ENCODE measurements at places on chromosomes 5 and 9.

DNA sequence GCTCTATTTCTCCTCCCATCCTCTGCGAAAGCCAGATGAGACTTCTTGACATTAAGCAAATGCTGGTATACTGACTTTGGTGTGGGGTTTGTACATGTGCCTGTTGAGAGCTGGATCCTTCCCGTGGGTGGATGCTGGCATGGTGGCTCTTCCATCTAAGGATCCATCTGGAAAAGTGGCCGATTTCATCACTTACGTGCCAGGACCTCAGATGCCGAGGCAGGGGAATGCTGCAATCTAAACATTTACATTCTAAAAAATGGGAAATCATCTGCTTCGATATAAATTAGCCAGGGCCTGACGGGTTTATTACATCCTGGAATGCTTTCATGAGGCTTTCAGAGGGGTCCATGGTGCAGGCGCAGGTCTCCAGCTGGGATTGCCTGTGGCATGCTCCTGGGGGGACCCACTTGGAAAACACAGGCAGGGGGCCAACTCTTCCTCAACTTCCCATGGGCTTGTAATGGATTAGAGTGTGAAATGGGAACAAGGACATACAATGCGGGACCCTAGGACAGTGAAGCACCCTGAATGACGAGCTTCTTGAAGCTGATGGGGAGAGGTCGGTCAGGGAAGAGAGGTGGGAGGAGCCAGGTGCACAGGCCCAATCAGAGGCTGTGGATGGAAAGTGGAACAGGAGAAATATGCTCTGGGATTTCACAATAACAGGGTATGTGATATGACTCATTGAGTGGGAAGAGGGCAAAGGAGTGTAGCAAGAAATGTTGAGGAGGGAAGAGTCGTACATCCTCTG lies 105.5 kb upstream of the PITX1 start:
- DNase-seq = peak; percentile 97

- DNase-seq = peak; percentile 5
Measured at GRCh38 chr9:120571443-120572257, 8.3 kb downstream of the CDK5RAP2 start.

GRCh38 chr9:107079589-107079988 lies 203.5 kb upstream of the RAD23B start:
- DNase-seq = no peak

DNA sequence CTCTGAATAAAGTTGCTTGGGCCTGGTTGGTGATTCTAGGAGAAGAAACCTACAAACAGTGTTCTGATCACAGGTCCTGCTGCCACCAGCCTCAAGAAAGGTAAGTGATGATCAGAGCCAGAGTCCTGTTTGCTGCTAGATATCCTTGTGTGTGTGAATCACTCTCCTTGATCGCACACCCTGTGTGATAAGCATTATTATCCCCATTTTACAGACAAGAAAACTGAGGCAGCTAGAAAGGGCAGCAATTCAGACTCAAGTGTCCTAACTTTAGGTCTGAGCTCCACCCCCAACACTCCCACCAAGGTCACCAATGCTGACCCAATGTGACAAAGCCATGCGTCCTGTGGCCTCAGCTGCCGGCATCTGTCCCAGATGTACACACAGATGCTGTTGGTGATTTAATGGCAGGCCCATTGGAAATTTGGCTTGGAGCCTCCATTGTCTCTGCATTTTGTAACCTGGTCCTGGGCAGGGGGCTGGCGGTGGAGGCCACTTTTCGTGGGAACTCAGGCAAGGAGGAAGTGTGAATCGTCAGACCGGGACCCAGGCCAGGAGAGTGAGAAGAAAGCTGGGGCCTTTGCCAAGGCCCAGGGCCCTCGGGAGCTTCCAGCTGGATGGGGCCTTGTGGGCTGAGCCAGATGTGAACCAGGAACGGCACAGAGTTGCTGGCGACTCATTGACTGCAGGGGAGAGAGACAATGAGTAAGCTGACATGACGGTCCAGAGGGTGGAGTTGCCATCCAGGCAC lies 29.8 kb upstream of the GGTA1 start:
- peak; percentile 97 for DNase-seq

DNA sequence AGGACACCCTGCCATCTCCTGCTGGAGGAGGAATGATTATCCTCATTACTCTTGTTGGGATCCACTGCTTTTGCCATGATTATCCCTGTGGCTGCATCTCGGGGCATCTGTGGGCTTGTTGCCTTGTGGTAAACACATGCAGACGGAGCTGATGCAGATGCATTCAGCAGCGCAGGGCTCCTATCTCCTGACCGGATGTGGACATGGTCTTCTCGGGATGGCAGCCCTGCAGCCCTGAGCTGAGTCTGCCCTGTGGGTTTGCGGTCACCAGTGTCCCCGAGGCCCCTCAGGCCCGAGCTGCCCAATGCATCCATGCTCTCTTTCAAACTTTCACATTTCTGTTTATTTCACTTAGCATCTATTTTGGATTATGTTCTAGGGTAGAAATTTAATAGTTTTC lies 250.4 kb upstream of the IRX1 start:
- no peak for DNase-seq

- DNase-seq = no peak
Measured at GRCh38 chr9:14307989-14308852, 5.7 kb downstream of the NFIB start.

DNA sequence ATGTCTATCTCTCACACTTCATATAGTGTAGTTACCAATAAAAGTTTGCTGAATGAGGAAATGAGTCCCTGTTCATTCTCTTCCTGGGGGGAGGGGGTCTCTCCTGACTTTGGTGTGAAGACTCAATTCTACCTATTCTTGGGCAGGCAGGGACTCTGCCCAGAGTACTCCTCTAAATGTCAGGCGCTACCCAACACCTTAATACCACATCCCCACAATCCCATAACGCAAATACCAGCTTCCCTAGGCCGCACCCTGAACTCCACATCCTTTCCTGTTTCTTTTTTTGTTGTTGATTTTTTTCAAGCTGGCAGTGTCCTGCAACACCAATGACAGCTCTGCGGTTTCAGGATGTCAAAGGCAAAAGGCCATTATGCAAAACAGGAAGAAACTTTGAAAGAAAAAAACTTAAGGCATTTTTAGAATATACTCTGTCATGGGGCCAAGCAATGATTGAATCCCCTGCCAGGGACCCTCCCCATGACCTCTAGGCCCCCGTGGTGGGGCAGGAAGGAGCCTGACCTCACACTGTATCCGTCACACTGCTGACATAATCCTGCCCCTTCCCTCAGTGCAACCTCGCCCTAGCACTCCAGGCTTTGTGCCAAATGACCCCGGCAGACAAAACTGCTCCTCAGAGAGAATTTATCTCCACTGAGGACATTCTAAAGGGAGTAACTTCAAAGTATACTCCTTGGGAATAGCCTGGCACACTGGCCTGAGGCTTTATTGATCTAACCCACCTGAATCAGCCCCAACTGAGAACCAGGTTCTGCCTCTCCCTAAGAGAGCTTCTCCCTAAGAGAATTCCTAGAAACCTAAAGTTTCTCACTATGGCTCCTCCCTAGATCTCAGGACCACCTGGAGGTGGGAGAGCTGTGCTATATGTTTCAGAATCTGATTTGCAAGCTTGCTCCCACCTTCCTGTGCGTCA lies 8.0 kb downstream of the B4GALT1 start:
- DNase-seq = peak; percentile 40

DNA sequence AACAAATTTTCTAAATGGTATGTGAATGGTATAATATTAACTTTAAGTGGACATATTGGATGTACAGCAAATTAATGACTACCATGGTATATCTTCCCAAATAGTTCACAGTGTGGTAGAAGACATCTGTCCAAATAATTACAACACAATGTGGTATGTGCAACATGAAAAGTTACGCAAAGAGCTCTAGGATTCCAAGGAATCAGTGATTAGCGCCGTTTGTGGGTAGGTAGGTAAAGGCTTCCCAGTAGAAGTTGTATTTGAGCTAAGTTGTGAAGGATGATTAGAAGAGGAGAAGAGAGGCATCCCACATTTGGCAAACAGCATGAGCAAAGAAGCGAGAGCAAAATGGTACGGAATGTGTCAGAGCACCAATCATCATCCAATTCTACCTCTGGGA lies 14.3 kb upstream of the KLF9 start:
- DNase-seq = peak; percentile 42

- peak; percentile 88 for DNase-seq
Measured at GRCh38 chr5:100595152-100595811, 60.1 kb downstream of the FAM174A start.

DNA sequence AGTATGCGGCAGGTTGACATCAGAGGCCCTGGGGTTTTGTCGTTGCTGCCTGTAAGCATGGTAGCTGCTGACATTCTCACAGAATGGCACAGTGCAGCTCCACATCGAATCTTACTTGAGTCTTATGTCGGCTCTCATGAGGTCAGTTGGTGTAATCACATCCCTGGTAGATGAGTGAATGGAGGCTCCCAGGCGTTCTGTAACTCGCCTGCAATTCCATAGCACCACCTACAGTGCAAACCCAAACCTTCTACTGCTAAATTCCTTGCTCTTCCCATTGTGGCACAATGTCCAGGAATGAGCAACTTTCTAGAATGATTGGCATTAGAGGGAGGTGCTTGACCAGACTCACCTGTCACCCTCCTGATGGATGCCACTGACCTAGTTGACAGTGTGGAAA lies 578.4 kb downstream of the CCDC171 start:
- peak; percentile 50 for DNase-seq

- no peak for DNase-seq
Measured at GRCh38 chr5:21254161-21254560, 1266.2 kb upstream of the CDH18 start.

GRCh38 chr9:122446819-122447484 lies 30.8 kb downstream of the OR1J1 start:
- DNase-seq = no peak

DNA sequence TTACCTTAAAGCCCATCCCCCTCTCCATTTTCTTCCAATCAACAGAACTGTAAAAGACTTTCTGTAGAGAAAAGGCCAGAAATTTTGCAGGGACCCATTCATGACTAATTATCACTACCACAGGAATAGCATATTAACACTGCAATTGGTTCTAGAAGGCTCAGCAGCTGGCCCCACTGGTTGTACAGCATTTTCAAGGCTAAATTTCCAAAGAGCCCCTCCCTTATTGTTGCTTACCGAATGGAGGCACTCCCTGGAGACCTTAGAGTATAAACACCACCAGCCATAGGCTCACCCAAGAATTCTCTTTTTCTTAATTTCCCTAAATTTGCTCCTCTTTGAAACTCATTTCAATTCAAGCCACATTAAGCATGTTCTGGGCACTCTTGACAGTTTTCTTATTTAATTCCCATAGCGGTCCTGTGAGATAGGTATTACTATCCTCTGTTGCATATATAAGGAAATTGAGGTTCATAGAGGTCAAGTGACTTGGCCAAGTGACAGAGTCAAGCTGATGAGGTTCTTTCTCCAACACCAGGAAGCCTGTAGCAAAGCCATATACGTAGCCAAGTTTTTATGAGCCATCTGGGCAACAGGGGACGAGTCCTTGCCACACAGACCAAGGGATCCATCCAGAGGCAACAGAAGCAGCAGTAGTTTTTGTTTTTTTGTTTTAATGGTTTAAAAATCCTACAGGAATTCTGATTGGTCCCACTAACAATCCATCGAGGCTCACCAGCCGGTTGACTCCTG lies 83.9 kb upstream of the NR5A1 start:
- DNase-seq = no peak

DNA sequence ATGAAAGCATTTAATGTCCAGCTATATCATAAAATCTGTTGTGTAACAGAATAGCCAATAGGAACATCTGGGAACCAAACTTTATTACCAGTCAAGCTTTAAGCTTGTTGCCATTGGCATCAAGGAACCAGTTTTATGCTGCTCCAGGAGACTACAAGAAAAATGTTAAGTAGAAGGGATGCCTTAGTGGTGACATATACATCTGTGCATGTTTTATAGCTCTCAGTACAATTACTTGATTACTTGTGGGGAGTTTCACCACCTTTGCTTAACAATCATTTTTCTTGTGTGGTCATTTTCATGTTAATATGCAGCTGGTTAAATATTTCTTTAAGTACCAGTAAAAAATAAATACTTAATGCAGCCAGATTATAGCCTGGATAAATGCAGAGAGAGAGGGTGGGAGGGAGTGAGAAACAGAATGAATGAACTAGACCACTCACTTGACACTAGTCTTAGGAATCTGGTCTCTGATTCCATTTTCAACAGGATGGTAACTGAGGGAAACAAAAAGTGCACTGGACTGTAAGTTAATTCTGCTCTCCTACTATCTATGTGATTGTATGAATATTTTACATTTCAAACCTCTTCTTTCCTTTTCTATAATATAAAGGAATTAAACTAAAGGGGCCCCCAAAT lies 35.7 kb upstream of the LURAP1L start:
- peak; percentile 65 for DNase-seq

DNA sequence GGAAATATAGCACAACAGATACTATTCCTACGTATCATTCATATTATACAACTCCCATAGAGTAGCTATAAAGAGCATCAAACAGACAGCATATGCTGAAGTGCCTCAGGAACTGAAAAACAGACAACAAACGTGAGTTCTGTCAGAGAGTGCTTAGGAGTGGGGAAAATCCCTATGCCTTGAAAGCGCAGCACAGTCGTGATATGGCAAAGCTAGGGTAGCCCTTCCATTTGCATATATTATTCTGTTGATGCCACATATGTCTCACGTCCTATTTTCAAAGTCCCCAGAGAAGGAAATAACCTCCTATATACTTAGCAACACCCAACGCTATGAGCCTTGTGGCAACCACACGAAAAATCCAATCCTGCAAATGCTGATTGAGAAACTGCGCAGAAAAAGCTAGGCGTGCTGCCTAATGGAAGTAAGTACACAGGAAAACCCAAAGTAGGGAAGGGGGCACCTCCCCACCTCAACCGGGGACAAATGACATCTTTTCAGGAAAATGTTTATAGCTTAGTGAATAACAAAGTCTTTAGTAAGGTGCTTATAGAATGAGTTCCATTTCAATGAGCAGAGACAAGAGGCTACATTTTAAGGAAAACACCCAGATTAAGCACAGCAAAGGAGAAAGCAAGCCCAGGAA lies 105.1 kb downstream of the MED10 start:
- no peak for DNase-seq

Data from fibroblast of skin of right quadriceps (primary cell).